ENCODE measurements at places on chromosomes 2 and 18.
A peak's percentile ranks its signal among the peaks of the same experiment; 100 is the strongest.

DNA sequence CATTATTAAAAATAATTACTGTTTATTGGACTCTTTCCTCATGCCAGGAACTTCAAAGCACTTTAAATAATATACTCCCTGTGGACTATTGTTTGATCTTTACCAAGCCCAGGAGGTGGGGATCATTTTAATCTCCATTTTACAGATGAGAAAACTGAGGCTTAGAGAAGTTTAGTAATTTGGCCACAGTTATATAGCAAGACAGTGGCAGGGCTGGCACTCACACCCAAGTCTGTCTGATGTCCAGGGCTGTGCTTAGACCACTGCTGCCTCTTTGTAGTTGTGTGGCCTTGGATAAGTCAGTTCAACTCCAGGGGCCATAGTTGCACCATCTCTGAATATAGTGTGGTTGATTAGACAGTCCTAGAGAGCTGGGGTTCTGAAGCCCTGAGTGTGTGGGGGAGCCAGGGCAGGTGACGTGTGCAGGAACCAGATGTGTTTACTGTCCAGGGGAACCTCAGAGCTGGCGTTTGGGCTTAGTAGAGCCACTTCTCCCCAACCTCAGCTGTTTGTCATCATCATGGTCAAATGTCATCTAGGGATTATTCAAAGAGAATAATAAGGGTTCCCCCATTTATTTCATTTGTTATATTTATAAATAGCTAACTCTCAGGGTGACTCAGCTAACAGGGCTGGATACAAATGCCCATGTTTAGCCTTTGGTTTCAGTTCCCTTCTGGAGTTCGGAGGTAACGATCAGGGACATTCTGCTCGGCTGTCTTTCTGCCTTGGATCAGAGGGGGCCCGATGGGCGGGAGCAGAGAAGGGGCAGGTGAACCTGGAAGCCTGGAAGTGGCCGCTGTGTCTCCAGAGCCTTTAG is 68.0 kb downstream of the BOLA3 start:
- DNase-seq = no peak

- no peak for DNase-seq
Observed at GRCh38 chr2:179561702-179562101, 297.1 kb upstream of the SESTD1 start.

DNA sequence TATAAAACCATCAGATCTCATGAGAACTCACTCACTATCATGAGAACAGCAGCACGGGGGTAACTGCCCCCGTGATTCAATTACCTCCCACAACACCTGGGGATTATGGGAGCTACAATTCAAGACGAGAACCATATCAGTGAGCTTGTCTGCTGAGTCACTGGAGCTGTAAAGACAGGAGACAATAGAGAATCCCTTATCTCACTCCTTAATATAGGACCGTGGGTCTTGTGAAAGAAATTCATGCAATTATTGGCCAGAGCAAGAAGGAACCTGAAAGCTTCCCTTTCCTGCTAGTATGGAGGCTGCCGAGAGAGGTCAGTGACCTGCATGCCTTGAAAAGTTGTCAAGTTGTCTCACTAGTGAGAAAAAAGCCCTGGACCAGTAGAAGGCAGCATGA is 9.5 kb upstream of the TNFAIP6 start:
- no peak for DNase-seq

GRCh38 chr2:196279541-196279940 is 108.2 kb upstream of the STK17B start:
- DNase-seq = no peak

- DNase-seq = no peak
Observed at GRCh38 chr2:68469935-68470334, 2.5 kb downstream of the APLF start.

DNA sequence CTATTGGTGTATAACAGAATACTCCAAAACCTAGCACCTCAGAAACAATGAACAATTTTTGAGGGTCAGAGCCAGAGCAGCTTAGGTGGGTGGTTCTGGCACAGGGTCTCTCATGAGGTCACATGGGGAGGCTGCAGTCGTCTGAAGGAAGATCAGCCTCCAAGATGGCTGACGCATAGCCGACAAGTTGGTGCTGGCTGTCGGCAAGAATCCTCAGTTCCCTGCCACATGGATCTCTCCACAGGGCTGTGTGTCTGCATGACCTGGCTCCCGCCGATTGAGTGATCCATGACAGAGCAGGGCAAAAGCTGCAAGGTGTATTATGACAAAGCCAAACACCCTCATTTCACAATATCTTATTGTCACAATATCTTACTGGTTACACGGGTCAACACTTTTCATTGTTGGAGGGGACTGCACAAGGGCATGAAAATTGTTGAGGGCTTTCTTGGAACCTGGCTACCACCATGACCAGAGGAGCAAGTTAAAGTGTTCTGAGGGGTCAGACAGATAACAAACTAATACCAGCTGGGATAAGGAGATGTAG is 4.2 kb downstream of the MYL12B start:
- DNase-seq = no peak

GRCh38 chr2:119769645-119770044 is 9.9 kb downstream of the PTPN4 start:
- DNase-seq = no peak

DNA sequence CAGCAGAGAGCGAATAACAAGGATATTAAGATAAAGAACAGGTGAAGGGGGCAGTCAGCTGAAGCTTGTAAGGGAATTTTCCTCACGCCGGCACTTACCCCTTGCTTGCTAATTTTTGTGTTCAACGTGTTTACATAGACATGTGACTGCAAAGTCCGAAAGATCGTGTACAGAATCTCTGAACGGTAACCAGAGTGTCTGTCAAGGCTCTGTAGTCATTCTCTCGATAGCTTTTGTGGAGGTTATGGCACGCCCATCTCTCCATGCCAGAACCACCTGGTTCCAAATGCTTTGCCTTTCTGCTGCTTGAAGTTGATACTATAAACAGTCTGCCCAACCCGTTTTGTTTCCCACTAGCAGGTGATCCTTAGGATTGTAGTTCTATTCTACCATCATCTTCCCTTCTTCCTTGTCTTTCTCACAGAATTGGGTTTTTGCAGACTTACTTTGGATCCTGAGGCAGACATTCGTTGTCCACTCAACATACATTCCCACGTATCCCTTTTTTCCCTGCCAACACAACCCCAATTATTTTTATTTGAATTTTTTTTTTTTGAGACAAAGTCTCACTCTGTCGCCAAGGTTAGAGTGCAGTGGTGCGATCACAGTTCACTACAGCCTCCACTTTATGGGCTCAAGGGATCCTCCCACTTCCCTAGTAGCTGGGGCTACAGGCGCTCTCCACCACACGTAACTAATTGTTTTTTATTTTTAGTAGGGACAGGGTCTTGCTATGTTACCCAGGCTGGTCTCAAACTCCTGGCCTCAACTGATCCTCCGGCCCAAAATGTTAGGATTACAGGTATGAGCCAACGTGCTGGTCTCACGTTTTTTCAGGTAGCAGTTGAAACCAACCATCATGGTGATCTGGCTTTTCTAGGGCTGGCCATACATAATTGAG is 1.3 kb upstream of the USP34 start:
- DNase-seq = peak; percentile 35

GRCh38 chr2:102657770-102658169 is 38.4 kb downstream of the SLC9A2 start:
- peak; percentile 2 for DNase-seq

- peak; percentile 51 for DNase-seq
Observed at GRCh38 chr2:46305767-46306166, 8.6 kb downstream of the EPAS1 start.

DNA sequence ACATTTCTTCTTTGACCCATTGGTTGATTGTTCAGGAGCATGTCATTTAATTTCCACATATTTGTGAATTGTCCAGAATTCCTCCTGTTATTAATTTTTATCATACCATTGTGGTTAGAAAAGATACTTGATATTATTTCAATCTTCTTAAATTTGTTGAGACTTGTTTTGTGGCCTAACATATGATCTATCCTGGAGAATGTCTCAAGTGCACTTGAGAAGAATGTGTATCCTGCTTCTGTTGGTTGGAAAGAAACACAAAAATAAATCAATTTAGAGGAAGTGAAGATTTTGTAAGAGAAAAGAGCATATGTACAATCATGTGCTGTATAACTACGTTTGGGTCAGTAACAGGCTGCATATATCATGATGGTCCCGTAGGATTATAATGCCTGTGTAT is 118.6 kb upstream of the CDC42EP3 start:
- no peak for DNase-seq

GRCh38 chr2:155215037-155215707 is 516.7 kb downstream of the KCNJ3 start:
- no peak for DNase-seq

DNA sequence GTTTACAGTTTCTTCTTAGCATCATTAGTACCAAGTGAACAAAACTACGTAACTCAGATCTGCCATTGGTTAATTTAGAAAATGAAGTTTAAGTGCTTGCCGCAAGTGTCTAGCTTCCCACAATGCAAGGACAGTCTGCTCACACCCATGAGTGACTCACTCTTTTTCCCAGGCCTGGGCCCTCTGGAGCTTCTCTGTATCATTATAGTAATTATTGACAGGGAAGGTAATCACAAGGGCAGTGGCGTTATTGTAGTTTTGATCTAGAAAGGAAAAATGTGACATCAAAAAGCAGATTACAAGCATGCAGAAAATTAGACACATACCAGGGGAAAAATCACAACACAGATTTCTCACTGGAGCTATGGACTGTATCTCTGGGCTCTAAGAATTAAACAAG is 38.5 kb downstream of the NPC1 start:
- DNase-seq = no peak

- no peak for DNase-seq
Observed at GRCh38 chr2:126600742-126601141, 55.2 kb upstream of the GYPC start.

DNA sequence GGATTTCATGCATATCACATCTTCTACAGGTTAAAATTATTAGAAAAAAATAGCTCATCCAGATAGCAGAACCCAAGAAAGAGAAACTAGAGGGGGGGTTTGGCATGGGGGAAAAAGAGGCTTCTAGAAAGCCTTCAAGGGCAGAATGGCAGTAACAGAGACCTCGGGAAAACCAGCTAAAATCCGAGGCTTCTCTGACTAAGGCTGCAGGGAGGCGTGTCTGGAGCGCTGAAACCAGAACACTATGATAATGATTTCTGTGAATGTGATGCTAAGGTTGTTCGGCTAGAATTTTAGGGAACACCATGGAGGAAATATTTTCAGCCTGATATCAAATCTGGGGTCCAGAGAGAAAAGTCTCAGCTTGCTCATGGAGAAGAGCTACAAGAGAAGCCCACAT is 73.0 kb downstream of the ATP8B1 start:
- no peak for DNase-seq

- DNase-seq = no peak
Observed at GRCh38 chr2:81901017-81901416, 1596.5 kb upstream of the LRRTM1 start.

DNA sequence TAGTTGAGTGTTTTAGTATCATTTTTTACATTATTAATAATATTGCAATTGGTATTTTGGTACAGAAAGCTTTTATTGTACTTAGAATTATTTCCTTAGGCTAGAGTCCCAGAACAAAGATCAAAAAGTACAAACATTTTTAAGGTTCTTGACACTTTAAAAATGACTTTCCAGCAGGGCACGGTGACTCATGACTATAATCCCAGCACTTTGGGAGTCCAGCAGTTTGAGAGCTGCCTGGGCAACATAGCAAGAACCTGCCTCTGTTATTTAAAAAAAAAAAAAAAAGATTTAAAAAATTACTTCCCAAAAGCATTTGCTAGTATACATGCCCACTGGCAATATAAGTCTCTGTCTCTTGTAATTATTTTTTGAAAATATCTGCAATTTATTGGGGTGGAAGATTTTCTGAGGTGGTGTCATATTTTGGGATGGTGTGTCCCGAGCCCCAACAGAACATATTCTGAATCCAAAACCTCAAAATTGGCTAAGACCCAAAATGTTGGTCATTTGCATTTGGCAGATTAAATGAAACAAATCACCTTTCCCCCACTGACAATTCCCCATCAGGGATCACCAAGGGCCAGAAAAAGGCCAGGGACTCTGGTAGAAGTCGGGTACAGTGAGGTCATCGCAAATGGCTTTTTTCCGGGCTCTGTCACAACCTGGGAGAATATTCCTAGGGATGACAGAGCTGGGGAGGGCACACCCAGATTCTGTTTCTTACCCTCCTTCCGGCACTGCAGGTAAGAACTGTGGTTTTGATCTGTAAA is 42.1 kb downstream of the NIFK start:
- DNase-seq = no peak

DNA sequence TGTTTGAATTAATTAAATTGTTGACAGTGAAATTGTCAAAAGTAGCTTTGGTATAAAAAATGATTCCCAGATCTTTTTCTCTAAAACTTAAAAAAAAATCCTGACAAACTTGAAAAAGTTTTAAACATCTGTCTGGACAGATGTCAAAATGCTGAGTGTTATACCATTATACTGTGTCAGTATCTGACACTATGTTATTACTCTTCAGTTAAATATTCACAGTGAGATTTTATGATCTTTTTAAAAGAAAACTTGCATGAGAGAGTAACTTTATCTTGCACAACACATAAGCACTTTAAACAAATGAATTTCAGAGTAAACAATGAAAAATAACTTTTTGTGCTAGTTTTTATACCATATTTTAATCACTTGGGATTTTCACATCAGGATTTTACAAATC is 167.4 kb downstream of the MEIS1 start:
- no peak for DNase-seq

- no peak for DNase-seq
Observed at GRCh38 chr2:215940645-215941184, 72.6 kb downstream of the MREG start.

- no peak for DNase-seq
Observed at GRCh38 chr2:69709290-69709689, 32.6 kb upstream of the ANXA4 start.

- DNase-seq = no peak
Observed at GRCh38 chr2:100880730-100881129, 60.8 kb downstream of the NPAS2 start.

GRCh38 chr2:55844986-55845385 is 78.6 kb downstream of the EFEMP1 start:
- DNase-seq = no peak

- no peak for DNase-seq
Observed at GRCh38 chr2:187466129-187466792, 18.2 kb upstream of the CALCRL start.

- peak; percentile 46 for DNase-seq
Observed at GRCh38 chr2:74387346-74387745, 7.2 kb upstream of the DCTN1 start.

- no peak for DNase-seq
Observed at GRCh38 chr2:43255296-43255910, 29.0 kb upstream of the ZFP36L2 start.

DNA sequence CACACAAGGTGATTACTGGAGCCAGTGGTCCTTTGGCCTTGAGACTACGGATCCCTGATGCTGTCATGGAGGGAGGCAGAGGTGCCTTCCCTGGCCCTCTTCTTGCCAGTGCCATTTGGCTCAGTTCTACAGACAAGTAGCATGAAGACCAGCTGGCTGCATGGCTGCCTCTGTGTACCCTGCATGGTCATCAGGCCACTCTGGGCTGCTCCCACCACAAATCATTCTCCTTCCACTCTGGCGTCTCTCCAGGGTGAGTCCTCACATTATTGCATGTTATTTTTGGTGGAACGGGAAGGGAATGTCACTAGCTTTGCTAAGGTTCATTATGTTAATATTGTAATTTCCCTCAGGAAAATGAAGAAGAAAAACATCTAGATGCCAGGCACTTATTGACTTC is 229.8 kb downstream of the VAPA start:
- no peak for DNase-seq

Measured in activated CD4-positive, alpha-beta T cell treated with anti-CD3 and anti-CD28 coated beads, Interleukin-2, Interleukin-6, amounts not matched to agents 100 ng/mL and 50 ng/mL, durations not matched to agents 16 hours and 8 hours (primary cell).